ENCODE measurements at places on chromosomes 13 and 19. TPM values are rescaled to one million over a fixed set of nuclear protein-coding genes. Genes with fewer than 3 reads are reported as not detected.
A peak's percentile ranks its signal among the peaks of the same experiment; 100 is the strongest.

DNA sequence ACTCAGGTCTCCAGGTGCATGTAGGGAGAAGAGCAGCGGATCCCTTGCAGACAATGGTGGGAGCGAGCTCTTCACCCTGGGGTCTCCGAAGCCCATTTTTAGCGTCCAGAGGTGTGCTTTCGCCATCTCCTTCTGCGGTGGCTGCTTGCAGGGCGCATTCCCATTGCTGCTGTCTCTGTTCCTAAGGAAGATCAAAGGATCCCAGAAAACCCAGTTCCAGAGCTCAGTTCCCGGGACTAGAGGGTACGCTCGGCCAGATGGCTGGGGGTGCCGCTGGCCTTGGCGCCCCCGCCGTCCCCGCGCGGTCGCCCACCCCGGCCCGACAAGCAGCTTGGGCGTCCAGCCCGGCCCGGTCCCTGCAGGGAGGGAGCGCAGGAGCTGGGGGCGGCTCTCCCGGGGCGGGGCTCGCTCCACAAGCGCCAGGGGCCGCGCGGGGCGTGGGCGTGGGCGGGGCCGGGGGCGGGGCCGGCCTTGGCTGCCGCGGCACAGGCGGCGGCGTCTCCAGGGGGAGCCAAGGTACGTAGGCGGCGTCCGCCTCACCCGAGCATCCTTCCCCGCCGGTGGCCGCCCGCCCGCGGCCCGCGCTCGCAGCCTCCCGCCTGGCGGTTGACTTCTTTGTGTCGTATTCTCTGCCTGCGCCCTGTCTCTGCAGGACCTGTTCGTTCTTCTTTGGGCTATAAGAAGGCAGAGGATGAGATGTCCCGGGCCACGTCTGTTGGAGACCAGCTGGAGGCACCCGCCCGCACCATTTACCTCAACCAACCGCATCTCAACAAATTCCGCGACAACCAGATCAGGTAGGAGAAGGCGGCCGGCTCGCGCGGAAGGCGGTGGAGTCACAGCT is 96.8 kb downstream of the ATP8A2 start:
- peaks cover 5% of the 10 kb centered on the region for H3K4me1 ChIP-seq
- H3K27ac ChIP-seq = no peak overlapping the region
- peaks cover 43% of the 10 kb centered on the region for H3K27me3 ChIP-seq
- no peak overlapping the region for H3K4me3 ChIP-seq
- peaks cover 2% of the 10 kb centered on the region for H3K36me3 ChIP-seq

Gene ZNF285
- total RNA-seq = 0.07 TPM

GRCh38 chr13:46232281-46232680 is 20.6 kb downstream of the LRRC63 start:
- no peak for DNase-seq
- H3K4me3 ChIP-seq = no peak overlapping the region
- no peaks in the 10 kb centered on the region for H3K4me1 ChIP-seq
- no peak overlapping the region for H3K27ac ChIP-seq
- peaks cover 10% of the 10 kb centered on the region for H3K27me3 ChIP-seq
- H3K36me3 ChIP-seq = peaks cover 19% of the 10 kb centered on the region

- no peak overlapping the region for H3K27ac ChIP-seq
- H3K4me3 ChIP-seq = no peak overlapping the region
- H3K36me3 ChIP-seq = peaks cover under 1% of the 10 kb centered on the region
- peaks cover 18% of the 10 kb centered on the region for H3K27me3 ChIP-seq
These were observed 3.0 kb upstream of the RASL11A start for GRCh38 chr13:27267596-27267995.

- no peaks in the 10 kb centered on the region for H3K27me3 ChIP-seq
- no peak overlapping the region for H3K27ac ChIP-seq
- H3K4me1 ChIP-seq = no peaks in the 10 kb centered on the region
- H3K4me3 ChIP-seq = no peak overlapping the region
These were observed 252.1 kb downstream of the RFC3 start for GRCh38 chr13:34070006-34070405.

Gene TDRD12
- 0.18 TPM for total RNA-seq

- H3K36me3 ChIP-seq = no peaks in the 10 kb centered on the region
- H3K27ac ChIP-seq = no peak overlapping the region
- no peak overlapping the region for H3K4me3 ChIP-seq
- H3K27me3 ChIP-seq = no peaks in the 10 kb centered on the region
These were observed 1004.1 kb upstream of the PCDH9 start for GRCh38 chr13:68234274-68234673.

DNA sequence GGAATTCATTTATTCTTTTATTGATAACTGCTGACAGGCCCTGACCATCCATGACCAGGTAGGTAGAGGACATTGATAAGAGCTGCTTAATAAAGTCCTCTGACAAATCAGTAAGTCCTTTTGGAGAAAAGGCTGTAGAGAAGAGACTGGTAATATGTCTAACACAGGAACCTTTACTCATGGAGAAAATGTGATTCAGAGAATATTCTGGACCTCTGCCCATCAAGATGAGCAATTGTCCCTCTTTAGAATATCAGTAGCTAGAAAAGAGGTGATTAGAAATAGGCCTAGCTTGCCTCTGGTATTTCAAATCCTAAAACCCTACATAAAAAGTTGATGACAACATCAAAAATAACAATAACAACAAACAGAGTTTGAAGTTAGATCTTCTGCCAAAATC is 642.3 kb downstream of the TBC1D4 start:
- no peaks in the 10 kb centered on the region for H3K4me1 ChIP-seq
- no peak for DNase-seq
- H3K4me3 ChIP-seq = no peak overlapping the region
- no peaks in the 10 kb centered on the region for H3K27me3 ChIP-seq
- H3K27ac ChIP-seq = no peak overlapping the region

- H3K27ac ChIP-seq = no peak overlapping the region
- peaks cover 4% of the 10 kb centered on the region for H3K27me3 ChIP-seq
- no peaks in the 10 kb centered on the region for H3K4me1 ChIP-seq
- DNase-seq = no peak
These were observed 112.3 kb upstream of the ZNF507 start for GRCh38 chr19:32233091-32233490.

DNA sequence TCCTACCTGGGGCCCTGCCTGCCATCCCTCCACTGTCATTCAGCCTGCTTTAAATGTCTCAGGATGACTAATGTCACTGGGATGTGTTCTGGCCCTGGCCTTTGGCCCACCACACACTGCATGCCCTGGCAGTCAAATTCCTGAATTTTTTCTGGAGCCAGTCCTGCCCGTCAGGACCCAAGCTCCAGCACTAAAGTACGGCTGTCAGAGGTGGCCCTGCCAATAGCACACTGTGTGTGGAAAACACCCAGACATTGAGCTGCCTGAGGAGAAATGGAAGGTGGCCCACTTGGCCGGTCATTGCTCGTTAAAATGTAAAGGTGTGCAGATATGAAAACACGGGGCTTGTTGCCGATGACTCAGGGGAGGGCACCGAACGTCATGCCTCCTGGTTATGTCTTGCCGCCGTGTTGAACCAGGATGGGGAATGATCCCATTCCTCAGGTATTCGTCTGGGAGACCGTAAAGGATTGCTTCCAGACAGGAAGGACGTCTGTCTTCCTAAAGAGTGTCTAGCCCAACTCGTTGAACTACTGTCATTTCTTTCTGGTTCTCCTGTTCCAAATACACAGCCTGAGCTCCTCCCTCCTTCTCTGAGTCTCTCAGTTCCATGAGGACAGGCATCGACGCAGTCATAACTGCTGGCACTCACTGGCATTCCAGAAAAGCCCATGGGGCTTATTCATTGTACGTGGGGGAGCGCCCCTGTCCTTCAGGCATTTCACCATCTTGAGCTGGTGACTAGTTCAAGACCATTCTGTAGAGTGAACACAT is 40.6 kb downstream of the COL4A2 start:
- no peak for DNase-seq
- H3K27ac ChIP-seq = no peak overlapping the region
- no peak overlapping the region for H3K4me3 ChIP-seq
- H3K4me1 ChIP-seq = no peaks in the 10 kb centered on the region

Gene ZNF91
- 22.4 TPM for total RNA-seq

Gene ZNF442
- 0.47 TPM for total RNA-seq

DNA sequence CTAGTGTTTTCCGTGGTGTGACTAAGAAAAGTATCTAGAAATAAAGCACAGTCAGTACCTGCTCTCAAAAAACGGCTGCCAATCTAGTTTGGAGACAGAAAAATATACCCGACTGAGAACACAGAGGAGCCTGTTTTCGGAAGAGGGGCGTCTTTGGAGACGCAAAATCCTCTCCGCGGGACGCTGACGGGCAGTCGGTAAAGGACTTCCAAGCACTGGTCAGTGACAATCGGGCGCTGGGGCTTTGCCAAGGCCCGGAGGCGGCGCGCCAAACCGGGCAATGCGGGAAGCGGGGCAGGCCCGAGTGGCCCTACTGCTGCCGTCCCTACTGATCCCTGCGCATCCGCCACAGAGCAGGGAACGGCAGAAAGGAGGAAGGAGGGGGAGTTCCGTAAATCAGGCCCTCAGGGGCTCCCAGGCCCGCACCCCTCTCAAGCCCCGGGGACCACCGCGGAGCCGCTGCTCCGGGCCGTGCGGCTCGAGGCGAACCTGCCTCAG is 588 bp upstream of the DPY19L3 start:
- H3K36me3 ChIP-seq = peaks cover 3% of the 10 kb centered on the region
- peaks cover 17% of the 10 kb centered on the region for H3K4me1 ChIP-seq
- H3K27ac ChIP-seq = peak overlapping the region; percentile 86
- no peak for DNase-seq
- H3K4me3 ChIP-seq = peak overlapping the region; percentile 86
- H3K27me3 ChIP-seq = peaks cover 5% of the 10 kb centered on the region

Gene RHPN2
- 2.5 TPM for total RNA-seq

DNA sequence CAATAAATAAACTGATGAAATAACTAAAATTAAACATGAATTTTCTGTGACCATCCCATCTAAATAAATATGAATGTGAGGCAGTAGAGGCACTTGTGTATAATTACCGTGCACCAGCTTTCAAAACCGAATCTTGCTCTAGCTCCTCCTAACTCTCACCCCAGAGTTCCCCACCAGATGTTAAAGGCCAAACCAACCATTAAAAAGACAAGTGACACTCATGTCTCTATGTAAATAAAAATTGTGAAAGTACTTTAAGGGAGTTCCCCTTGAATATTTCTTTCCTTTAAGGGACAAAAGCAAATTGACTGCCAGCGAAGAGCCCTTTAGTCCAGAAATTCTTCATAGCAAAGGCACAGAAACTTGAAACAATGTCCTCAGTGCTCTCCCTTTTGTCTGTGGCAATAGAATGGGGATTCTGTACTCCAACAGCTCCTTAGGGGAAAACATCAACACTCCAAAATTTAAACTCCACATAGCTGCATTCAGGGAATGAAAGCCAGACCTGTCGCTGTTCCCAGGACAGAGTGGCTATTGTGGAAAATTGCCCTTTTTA is 101.7 kb upstream of the SOX21 start:
- no peak for DNase-seq
- no peaks in the 10 kb centered on the region for H3K36me3 ChIP-seq
- no peaks in the 10 kb centered on the region for H3K4me1 ChIP-seq
- no peaks in the 10 kb centered on the region for H3K27me3 ChIP-seq

Gene PROZ
- not detected for total RNA-seq

Gene OR10H1
- not detected for total RNA-seq

DNA sequence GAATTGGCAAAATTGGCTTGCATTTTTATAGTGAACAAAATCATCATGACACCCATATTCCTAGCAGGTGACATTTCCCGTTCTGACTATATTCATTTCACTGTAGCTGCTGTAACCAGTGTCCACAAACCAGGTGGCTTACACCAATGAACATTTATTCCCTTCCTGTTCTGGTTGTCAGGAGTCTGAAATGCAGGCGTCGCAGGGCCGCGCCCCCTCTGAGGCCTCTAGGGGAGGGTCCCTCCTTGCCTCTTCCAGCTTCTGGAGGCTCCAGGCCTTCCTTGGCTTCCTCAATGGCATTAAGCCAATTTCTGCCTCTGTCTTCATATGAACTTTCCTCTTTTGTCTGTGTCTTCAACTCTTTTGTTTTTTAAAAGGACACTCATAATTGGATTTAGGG is 6.5 kb upstream of the RLN3 start:
- H3K4me1 ChIP-seq = peaks cover 5% of the 10 kb centered on the region
- DNase-seq = no peak
- H3K36me3 ChIP-seq = no peaks in the 10 kb centered on the region
- H3K4me3 ChIP-seq = no peak overlapping the region
- H3K27ac ChIP-seq = no peak overlapping the region

Gene S1PR4
- total RNA-seq = 45.3 TPM

Gene C19orf53
- total RNA-seq = 158 TPM

GRCh38 chr13:39397226-39397895 is 205.6 kb downstream of the LHFPL6 start:
- no peak for DNase-seq
- no peaks in the 10 kb centered on the region for H3K36me3 ChIP-seq
- H3K4me1 ChIP-seq = no peaks in the 10 kb centered on the region
- no peak overlapping the region for H3K4me3 ChIP-seq

DNA sequence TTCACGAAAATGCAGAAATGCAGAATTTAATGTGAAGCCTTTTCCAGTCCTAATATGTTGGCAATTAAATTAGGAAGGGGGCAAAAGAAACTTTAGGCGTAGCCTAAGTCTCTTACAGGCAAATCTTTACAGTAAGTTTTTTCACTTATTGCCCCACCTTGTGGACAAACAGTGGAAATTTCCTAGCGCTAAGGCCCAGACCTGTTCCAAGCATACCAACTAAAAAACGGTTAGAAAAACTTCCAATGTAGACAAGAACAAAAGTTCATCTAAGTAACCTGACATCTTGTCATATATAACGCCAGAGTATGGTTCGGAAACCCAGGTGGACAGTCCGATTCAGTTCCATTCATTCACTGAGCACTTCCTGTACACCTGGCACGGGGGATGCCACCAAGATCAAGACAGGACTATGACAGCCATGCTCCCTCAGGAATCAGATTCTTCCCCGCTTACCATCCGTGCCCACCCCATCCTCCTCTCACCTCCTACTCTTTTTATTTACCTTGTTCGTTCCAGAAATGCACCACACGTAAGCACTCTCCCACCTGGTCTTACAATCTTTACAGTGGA is 4.9 kb downstream of the ZAR1L start:
- no peak overlapping the region for H3K4me3 ChIP-seq
- H3K27ac ChIP-seq = no peak overlapping the region
- peak; percentile 26 for DNase-seq
- H3K4me1 ChIP-seq = peaks cover 30% of the 10 kb centered on the region
- no peaks in the 10 kb centered on the region for H3K36me3 ChIP-seq

Gene OVOL3
- not detected for total RNA-seq
